G401 (cell line): ENCODE measurements at places on chromosomes 11 and 22. TPM values are rescaled to one million over a fixed set of nuclear protein-coding genes. Genes with fewer than 3 reads are reported as not detected.
A peak's percentile ranks its signal among the peaks of the same experiment; 100 is the strongest.

DNA sequence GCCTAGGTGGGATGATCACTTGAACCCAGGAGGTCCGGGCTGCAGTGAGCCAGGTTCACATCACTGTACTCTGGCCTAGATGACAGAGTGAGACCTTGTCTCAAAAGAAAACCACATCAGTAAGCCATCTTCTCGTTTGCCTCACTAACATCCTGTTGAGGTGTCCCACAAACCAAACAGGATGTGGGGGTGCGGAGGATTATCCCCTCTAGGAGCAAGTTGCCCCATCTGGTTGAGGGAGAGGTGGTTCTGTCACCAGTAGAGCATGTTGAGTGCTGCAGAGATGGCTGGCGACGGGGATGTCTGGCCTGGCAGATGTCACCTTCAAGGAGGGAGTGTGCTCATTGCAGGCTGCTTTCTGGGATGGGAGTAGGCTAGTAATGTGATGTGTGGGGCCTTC lies 72.4 kb downstream of the ZNRF3 start:
- peak; percentile 68 for DNase-seq

GRCh38 chr11:70597751-70598625 lies 199.7 kb downstream of the CTTN start:
- DNase-seq: no peak

DNA sequence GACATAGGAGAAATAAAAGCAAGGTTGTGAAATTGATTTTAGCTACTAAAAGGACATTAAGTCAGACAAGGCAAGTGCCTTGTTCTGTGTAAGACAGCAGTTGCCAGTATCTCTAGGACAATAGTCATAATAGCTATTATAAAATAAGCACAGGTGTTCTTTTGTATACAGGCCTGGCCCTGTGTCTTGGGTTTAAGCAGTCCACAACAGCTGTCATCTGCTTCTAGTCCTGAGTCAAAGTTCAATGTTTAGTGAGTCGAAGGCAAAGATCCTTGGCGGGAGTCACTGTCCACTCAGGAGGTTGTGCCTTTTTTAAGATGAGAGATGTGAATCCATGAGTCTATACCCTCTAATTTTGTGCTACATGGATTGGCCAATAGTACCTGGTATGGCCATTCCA lies 79.5 kb downstream of the SC5D start:
- DNase-seq: no peak

DNA sequence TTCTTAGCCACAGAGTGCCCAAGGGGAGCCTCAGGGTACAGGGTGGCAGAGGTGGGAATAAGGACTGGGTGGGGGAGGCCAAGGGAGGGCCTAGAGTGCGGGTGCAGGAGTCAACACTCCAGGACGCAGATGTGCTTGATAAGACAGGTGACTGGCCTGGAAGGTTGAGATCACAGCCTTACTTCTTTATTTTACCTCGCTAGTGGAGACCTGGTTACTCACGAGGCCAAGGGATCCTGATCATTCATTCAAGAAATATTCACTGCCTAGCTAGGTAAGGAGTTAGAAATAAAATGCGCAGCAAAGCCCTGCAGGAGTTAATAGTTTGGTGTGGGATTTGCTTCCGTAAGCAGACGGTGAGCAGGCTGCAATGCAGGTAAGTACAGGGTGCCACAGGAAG lies 13.2 kb upstream of the PEX26 start:
- DNase-seq: no peak

- DNase-seq: no peak
Measured at GRCh38 chr11:69480547-69481392, 693 bp upstream of the LINC01488 start.

DNA sequence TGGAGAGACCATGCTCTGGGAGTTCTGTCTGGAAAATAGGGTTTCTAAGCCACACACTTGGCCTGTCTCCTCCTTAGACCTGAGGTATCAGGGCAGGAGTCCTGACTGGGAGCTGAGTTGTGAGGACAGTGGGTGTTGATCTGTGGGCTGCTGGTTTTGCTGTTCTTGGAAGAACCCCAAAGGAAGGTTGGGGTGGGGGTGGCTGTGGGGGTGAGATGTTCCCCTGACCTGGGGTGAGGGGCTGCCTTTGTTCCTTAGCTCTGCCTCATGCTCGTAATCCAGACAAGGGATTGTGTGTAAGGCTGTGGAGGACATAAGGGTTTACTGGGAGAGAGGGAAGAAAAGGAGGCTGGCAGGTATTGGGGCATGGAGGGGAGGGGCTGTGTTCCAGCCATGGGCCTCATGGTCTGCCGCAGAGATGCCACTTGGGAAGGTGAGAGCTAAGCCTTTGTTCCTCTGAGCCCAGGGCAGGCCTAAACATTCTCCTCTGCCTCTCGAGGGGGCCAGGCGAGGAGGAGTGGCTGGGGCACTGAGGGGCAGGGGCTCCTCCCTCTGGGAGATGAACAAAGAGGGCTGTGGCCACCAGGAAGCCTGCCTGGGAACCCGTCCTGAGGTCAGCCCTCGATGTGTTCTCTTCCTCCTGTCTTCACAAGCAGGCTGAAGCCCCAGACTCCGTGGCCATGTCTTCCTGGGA lies 4.4 kb downstream of the OTOG start:
- no peak for DNase-seq

- no peak for DNase-seq
Measured at GRCh38 chr11:97685695-97686094, 1295.9 kb downstream of the JRKL start.

- no peak for DNase-seq
Measured at GRCh38 chr11:128135451-128135850, 451.9 kb downstream of the ETS1 start.

GRCh38 chr11:65849366-65849765 lies 8.6 kb downstream of the CFL1 start:
- DNase-seq: no peak

DNA sequence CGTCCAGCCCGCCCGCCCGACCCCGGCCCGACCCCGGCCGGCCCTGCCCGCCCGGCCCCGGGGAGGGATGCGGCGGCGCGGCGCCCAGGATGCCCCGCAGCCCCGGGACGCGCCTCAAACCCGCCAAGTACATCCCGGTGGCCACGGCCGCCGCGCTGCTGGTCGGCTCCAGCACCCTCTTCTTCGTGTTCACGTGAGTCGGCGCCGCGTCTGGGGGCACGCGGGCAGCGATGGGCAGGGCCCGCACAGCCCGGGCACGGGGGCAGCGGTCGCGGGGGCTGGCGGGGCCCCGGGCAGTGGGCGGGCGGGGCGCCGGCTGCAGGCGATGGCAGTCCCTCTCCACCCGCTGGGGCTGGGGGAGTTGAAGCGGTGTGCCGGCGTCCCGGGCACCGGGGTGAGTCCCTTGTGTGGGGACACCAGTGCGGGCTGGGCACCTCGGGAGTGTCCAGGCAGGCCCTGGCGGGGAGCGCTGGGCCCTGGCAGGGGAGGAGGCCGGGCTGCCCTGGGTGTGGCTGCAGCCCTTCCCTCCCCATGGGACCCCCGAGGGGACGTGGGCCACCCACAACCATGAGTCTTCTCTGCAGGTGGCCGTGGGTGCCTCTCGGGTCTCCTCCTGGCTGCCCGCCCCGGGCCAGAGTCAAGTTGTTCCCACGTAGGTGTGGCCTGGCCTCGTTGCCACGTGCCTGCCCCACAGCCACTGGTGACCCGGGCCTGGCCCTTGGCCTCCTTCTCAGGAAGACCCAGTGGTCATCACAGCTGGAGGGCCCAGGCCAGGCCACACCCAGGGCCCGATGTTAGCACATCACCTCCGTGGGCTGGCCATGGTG lies 468 bp downstream of the ZDHHC8 start:
- DNase-seq: no peak

- no peak for DNase-seq
Measured at GRCh38 chr11:106998916-106999188, 19.4 kb downstream of the GUCY1A2 start.

DNA sequence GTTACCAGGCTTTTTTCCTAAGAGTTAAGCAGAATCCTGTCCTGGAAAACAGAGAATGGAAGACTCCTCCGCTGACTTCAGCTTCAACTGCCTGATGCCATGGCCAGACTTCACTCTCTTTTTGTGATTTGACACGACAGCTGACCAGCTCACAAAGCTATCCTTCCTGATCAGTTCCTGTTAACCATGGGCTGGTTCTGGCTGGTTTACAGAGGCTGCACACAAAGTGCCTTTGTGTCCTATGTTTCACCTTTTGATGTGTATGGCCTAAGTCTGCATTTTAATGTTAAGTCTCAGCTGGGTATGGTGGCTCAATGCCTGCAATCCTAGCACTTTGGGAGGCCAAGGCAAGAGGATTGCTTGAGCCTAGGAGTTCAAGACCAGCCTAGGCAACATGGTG lies 11.1 kb downstream of the FOLR3 start:
- no peak for DNase-seq

GRCh38 chr11:110772863-110773262 lies 60.6 kb upstream of the ARHGAP20 start:
- DNase-seq: no peak

GRCh38 chr11:117816151-117816741 lies 8.3 kb downstream of the FXYD2 start:
- no peak for DNase-seq

- DNase-seq: no peak
Measured at GRCh38 chr11:68302256-68302655, 10.1 kb upstream of the LRP5 start.

- DNase-seq: no peak
Measured at GRCh38 chr22:48772286-48772907, 1055.3 kb downstream of the BRD1 start.

DNA sequence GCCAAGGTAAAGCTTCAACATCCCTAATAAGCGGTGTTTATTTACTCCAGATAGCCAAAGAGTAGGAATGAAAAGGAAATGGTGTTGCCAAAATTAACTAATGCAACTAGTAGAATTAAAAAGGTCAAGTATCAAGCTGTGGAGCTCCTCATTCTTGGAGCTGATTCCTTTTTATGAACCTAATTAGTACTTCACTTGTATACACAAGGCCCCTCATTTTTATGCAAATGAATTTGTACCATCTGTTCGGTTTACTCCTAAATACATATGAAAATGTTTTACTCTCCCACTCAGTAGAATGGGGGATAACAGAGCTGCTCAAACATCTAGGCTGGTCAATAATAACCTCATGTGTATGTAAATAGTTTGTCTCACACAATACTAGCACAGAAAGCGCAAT lies 426.4 kb upstream of the LUZP2 start:
- no peak for DNase-seq

- no peak for DNase-seq
Measured at GRCh38 chr11:125871391-125872137, 15.9 kb upstream of the HYLS1 start.

DNA sequence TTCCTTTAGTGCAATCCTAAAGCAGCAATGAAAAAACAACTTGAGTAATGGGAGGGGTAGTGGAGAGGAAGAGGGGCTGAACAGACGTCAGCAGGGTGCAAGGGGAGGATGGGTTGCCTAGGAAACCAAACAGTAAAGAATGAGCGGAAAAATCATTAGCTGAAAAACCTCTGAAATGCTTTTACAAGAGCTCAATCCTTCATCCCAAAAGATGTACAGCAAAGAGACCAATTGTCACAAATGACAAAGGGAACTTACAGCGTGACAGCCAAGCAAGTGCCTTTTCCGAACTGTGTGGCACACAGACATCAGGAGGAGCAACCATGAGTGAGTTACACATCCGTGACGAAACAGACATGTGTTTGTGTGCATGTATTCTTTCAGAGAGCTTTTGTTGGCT lies 104.6 kb downstream of the SIK3 start:
- DNase-seq: no peak

GRCh38 chr11:63616953-63617352 lies 2.7 kb upstream of the PLAAT3 start:
- DNase-seq: no peak

DNA sequence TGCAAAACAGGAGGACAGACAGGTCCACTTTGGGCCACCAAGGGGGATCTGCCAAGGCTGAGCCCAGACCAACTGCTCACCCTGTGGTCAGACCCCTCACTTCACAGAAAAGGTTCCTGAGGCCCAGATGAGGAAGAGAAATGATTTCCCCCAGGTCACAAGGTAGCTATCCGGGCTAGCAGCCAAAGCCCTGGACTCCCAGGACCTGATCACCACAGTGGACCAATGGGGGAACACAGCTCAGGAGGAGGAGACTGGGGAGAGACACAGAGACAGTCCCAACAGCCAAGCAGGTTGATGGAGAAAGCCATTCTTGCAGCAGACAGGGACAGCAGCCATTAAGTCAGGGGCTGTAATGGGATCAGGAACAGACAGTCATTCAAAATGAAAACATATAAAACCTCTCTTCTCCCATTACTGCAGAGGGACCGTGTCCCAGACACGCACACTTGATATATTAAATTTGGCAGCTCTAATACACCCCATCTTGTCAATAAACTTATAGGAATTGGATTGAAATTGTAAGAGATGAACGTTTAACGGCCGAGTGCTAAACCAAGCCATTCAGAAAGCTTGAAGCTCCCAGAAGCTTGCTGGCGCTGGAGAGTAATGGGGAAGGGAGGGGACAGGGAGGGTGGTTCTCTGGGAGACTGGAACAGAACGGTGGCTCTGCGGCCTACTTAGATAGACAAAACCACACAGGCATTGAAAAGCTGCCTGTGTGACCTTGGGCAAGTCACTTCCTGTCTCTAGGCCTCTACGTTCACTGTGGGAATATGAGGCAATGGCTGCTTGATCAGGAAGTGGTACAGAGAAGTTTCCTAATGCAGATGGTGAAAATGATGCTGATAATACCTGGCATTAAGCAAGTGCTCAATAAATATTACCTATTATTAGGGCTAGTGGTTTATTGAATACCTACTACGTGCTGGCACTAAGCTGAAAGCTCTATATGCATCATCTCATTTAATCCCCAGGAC lies 16.0 kb downstream of the ZMAT5 start:
- no peak for DNase-seq

- no peak for DNase-seq
Measured at GRCh38 chr11:21612326-21612725, 580.6 kb upstream of the ANO5 start.

DNA sequence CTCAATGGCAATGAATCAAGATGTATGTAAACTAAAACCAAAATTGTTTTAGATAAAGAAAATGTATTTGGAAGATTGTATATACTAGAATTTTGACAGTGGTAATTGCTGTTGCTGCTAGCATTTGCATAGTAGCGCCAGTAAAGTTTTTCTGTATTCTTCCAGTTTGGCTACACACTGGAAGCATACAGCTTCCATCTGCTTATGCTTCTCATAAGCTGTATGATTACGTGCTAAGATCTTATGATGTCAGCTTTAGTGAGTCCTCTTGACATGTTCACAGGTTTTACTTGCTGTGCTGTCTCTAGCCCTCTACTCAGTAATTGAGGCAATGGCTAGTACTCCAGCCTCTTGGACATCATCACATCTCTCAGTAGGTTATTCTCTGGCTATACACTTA lies 256.3 kb downstream of the DDX10 start:
- DNase-seq: no peak

The SMC1B gene
- not detected in 2 replicates for total RNA-seq

The MS4A15 gene
- not detected in 2 replicates for total RNA-seq

The OR6T1 gene
- not detected in 2 replicates for total RNA-seq

The P2RY2 gene
- not detected in 2 replicates for total RNA-seq

The DUSP8 gene
- 1.5 and 8.9 TPM in 2 replicates for total RNA-seq

The CCDC116 gene
- not detected in 2 replicates for total RNA-seq

The HBG2 gene
- total RNA-seq: not detected in 2 replicates

The DSCAML1 gene
- not detected in 2 replicates for total RNA-seq

The ST3GAL4 gene
- 26.2 and 35.0 TPM in 2 replicates for total RNA-seq

The TEX12 gene
- not detected in 2 replicates for total RNA-seq
